ENCODE measurements at places on chromosomes 5 and 9.

DNA sequence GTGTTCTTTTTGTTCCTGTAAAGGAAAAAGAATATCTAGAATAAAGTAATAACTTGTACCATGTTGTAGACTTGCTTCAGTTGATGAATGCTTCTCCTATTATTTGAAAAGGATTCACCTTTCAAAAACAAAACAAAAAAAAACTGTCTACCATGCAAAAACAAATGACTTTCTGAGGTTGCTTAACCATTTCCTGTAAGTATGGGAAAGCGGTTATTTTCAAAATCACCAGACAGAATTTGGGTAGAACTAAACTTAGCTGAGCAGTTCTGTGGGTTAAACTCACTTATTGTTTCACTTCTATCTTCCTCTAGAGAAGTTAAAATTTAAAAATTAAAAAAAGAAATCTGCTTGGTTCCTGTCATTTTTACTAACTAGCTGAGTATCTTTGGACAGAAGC, 25.2 kb downstream of the LNPEP start:
- DNase-seq, result no peak

DNA sequence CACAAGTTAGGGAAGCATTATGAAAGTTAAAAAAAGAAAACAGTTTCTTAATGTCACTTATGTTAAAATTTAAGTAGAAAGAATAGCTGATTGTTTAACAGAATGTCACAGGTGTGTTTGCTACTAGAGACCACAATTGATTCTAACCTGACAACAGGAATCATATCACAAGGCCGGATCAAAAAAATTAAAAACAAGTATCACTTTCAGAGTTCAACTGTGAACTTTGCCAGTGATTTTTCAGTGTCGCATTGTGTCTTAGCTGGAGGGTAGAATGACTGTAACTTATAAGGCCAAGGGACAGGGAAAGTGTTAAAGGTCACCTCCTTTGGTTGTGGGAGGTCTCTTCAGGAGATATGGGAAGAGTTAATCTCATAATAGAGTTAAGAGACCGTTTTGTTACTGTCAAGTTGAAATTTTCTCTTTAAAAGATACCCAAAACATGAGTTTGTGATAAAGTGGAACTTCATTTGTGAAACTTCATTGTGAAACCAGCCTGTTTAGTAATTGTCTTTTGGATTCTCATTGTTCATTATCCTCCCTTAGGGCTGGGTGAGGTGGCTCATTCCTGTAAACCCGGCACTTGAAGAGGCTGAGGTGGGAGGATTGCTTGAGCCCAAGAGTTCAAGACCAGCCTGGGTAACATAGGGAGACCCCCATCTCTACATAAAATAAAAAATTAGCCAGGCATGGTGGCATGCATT, 40.9 kb downstream of the CPEB4 start:
- DNase-seq, result no peak

DNA sequence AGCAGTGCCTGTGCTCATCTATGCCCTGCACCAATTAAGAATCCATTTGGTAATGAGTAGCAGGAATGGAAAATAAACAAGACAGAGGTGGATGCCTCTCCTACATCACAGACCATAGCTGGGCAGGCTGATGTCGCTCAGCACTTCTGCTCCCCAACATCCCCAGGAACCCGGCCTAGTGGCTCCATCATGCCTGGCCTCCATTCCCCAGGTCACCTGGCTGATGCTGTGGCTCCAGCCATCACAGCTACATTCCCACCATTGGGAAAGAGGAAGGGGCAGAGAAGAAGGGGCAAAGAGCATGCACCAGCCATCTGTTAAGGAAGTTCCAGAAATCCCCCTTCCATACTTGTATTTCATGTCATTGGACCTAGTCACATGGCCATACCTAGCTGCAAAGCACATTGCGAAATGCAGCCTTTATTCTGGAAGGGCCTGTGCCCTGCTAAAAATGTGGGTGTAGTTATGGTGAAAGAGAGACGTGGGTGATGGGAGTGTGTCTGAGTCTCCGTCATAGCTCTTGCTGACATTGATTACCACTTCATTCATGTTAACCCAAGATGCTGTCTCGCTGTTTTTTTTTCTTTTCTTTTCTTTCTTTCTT, 86.1 kb upstream of the ADAMTS2 start:
- no peak for DNase-seq

- no peak for DNase-seq
Measured at GRCh38 chr5:163633926-163634460, 128.6 kb downstream of the MAT2B start.

- DNase-seq, result peak; percentile 84
Measured at GRCh38 chr5:138975098-138975847, 100.1 kb upstream of the LRRTM2 start.

DNA sequence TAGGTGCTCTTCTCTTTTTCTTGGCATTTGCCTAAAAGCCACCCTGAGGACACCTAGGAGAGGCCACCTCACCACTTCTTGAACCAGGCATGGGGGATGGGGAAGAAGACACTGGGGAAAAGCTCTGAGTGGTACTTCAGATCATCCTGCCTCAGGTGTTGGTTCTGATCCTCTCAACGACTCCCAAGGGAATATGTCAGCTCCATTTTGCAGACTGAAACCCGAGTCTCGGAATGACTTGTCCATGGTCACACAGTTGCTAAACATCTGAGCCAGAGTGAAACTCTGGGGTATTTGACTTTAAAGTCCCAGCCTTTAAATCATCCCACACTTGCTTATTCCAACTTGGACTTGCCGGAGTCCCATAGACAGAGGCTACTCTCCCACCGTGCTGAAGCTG, 120.6 kb upstream of the GABRP start:
- DNase-seq, result no peak

- no peak for DNase-seq
Measured at GRCh38 chr5:14183187-14183939, 40.2 kb downstream of the TRIO start.

- peak; percentile 66 for DNase-seq
Measured at GRCh38 chr5:28301712-28302111, 1263.3 kb upstream of the CDH9 start.

GRCh38 chr5:14937254-14937653, 65.7 kb upstream of the ANKH start:
- peak; percentile 49 for DNase-seq

- DNase-seq, result no peak
Measured at GRCh38 chr9:134438195-134438788, 112.0 kb downstream of the RXRA start.

DNA sequence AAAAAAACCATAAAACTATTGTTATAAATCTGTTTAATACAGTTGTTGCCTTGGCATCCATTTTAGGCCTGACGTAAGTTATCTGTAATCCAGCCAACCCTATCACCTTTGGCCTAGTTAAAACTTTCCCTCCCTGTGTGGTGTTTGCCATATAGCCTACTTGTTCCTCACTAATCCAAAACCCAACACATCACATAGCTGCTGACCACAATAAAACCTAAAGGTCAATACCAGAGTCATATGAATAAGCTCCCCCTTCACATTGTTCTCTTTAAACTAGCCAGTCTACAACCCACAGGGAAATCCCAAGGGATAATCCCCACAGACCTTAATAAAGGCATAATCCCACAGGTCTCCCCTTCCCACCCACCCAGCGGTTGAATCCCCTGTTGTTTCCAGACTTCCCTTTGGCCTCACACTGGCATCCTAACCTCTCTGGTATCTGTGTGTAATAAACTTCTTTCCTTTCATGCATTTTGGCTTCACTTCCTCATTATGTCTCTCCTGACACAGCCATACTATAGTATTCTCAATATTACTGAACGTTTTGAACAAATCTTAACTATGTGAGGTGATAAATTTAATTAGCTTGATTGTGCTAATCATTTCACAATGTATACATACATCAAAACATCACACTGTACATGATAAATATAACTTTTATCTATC, 50.8 kb downstream of the DTWD2 start:
- no peak for DNase-seq

DNA sequence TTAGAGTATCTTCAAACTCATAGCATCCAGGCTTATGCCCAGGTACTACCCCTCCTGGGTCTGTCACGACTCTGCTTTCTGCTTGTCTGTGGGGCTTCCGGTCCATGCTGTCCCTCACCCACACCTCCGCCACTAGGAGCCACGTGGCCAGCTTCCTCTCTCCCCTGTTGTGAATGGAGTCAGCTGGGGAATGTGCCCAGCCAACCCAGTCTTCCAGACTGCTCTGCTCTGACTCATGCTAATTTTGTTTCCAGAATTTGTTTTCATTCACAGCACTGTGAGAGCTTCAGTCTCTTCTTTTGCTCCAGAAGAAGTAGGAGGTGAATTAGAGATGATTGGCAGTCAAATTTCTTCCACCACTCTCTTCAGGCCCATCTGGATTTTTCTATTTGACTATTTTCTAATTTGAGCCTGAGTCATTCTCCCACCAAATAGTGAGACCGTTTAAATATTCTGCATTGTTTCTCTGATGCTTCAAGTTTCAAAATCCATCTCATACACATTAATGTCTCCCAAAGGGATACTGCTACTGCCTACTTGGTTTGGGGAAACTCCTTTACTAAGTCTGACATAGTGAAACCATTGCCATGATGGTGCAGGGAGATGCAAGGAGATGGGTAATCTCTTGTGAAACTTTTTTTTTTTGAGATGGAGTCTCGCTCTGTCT, 424.1 kb upstream of the KIF2A start:
- DNase-seq, result peak; percentile 75

- no peak for DNase-seq
Measured at GRCh38 chr5:7770436-7770835, 80.5 kb downstream of the CFAP90 start.

DNA sequence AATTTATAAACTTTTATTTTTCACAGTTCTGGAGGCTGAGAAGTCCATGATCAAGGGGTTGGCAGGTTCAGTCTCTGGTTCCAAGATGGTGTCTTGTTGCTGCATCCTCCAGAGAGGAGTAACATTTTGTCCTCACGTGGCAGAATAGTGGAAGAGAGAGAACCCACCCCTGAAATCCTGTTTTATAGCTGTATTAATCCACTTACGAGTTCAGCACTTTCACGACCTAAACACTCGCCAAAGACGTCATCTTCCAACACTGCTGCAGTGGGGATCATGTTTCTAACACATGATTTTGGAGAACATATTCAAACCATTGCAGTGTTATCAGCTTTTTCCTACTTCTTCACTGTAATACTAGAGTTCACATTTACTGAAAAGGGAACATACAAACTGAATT, 233.0 kb upstream of the ATP10B start:
- DNase-seq, result no peak

DNA sequence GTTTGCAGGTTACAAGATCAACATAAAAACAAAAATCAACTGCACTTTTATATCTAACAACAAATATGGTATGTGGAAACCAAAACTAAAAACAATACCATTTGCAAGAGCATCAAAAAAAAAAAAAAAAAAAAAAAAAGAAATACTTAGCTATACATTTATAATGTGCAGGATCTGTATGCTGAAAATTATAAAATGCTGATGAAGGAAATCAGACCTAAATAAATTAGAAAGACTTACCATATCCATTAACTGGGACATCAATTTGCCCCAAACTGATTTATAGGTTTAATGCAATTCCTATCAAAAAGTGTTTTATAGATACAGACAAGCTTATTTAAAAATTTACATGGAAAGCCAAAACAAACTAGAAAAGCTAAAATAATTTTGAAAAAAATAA, 60.4 kb upstream of the OTP start:
- no peak for DNase-seq

DNA sequence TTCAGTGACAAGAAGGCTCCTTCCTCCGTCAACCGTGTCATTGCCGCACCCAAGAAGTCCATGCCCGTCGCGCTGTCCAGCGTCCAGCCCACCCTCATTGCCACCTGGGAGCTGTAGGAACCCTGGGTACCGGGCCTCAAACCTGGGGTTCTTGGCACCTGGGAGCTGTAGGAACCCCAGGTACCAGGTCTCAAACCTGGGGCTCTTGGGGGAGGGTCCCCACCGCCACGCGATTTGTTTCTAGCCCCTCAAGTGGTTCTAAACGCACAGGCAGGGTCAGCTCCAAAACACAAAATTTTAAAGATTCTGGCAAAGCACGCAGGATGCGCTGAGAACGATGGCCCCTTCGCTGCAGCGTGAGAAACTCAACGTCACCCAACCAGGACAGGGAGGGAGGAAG, 17.7 kb downstream of the LHX3 start:
- no peak for DNase-seq

DNA sequence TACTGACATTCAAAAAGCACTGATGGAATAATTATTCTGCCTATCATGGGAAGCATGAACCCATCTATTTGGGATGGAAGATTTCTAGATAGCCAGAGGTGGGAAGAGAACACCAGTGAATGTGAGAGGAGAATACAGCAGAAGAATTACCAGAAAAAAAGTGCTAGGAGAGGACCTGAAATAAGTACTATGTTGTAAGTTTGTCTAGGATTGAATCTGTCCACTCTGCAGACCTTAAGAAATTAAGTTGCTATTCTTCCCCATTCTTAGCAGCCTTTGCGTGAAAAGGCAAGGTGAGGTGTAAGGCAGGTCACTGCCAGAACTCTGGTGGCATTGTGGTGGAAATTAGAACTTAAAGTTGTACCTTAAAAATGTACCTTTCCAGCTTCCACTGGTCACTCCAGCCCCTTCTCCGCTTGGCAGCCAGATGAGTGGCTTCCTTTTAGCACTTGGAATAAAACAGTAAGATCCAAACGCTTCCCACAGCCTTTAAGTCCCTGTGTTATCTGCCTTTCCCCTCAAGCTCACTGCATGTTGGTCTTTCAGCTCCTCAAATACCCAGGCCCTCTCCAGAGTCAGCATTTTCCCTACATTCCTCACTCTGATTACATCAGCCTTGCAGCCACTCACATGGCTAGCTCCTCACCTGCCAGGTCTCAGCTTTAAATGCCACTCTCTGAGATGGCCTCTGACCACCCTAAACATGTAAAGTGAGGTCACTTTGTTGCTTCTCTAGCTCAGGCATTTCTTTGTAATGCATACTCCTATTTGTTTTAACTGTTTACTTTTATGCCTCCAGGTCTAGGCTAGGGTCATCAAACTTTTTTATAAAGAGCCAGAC, 253.0 kb downstream of the EPB41L4A start:
- no peak for DNase-seq

GRCh38 chr5:176769911-176770310, 40.4 kb upstream of the UNC5A start:
- DNase-seq, result no peak

DNA sequence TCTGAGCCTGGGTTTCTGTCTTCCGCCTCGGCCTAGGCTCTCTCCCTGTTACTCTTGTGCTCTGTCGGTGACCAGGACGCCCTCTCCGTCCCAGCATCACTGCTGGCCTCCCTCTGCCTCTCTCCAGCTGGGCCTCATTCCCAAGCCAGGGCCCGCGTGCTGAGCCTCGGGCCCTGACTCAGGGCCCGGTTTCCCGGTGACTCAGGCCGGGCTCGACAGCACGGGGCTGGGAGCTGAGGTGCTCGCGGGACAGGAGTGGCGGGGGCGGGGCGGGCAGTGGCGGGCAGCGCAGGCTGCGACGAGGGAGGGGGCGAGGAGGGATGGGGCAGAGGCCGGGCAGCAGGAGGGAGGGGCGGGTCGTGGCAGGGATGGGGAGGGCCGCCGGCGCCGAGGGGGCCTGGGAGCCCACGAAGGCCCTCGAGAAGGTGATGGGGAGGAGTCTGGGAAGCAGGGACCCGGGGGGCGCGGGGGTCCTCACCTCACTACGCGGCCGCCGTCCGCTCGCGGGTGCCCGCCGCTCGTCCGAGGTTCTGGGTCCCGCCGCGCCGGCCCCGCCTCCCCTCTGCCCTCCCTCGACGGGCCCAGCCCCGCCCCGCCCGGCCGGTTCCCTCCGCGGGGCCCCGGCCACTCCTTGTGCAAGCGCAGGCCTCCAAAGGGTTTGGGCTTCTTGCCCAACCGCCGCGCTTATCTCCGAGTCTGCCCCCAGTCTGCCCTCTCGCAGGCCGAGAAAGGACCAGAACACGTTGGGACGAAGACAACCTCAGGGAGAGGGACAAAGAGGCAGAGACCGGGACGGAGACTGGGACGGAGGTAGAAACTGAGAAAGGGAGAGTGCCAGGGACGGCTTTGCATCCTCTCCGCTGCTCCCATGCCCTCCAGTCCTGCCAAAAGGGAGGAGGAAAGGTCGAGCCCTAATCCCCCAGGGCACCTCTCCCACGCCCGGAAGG, at the start of gene ARAP3:
ARAP3 (minus strand) TSS at position 536 of the 947 bp plus-strand sequence. CDS start 1,744 bp downstream, outside the sequence.
- DNase-seq, result peak; percentile 74

All from astrocyte (in vitro differentiated cells and primary cell).